ENCODE measurements at places on chromosomes 4 and X.
A peak's percentile ranks its signal among the peaks of the same experiment; 100 is the strongest.

- peak; percentile 54 for DNase-seq
These were observed 7.4 kb downstream of the MAGEB10 start for GRCh38 chrX:27815209-27815608.

DNA sequence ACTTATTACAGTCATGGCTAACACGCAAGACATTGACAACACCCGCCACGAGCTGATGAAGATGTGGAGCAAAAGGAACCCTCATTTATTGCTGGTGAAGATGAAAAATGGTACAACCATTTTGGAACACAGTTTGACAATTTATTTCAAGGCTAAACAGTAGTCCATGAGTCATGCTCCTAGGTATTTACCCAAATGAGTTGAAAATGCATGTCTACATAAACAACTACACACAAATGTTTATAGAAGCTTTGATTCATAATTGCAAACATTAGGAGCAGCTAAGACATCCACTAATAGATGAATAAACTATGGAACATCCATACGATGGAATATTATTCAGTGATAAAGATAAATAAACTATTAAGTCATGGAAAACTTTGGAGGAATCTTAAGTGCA, 580.1 kb downstream of the RAPGEF2 start:
- DNase-seq: no peak

GRCh38 chr4:126468144-126468543, 1153.4 kb downstream of the FAT4 start:
- no peak for DNase-seq

DNA sequence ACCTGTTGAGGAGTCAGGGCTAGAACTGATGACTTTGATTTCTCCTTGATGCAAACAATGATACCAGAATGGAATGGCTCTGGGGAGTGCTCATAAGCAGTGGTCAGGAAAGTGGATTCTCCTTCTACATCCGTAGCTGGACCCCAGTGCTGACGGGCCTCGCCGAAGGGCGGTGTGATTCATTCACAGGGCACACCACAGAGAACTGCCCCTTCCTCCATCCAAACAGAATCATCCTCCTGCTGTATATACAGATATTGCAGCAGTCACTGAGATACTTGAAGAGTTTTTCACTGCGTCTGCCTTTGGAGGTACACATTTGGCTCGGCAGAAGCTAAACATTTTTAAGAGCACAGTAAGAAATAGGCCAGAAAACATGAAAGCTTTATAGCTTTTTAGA, 7.3 kb upstream of the DCTD start:
- DNase-seq: no peak

DNA sequence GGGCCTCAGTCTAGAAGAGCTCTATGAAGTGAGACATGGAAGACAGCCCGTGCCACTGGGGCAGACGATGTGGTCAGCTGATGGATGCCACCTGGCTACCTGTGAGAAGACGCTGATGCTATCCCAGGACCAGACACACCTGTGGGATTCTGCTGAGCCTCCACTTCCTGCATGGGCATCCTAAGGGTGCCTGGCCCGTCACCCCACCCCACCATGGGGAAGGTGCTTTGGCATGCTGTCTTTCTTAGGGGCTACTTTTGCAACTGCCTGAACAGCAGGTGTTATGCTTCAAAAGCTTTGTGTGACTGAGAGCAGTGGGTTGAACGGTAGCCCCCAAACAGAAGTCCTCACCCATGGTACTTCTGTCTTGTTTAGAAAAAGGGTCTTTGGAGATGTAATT, 65.0 kb upstream of the STS start:
- no peak for DNase-seq

Data from fibroblast of upper back skin (primary cell).